ENCODE measurements at places on chromosomes 11 and 22.

- DNase-seq, result peak; percentile 80
Measured at GRCh38 chr11:61695917-61696316, 15.7 kb downstream of the DAGLA start.

DNA sequence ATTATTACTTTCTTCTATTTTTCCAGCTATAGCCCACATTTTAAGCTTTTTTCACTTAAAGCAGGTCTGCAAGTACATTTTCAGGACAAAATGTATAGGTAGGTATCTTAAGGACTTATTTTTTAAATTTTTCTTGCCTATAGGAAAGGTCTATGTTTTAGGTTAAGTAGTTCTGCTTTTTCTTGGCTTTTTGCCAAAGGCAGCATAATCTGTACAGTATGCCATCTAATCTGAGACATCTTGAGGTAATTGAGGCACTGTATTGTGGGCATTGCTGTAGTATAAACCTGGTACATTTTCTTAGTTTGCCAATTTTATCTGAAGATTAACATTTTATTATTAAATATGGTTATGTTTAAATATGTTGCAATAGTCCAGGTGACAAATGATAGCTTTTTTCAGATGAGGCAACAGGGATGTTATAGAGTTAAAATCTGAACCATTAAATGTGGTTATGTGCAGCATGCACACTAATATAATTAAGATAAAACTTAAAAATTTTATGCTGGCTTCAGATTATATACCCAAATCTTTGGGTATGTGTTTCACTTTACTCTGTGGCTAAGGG is 42.9 kb downstream of the QSER1 start:
- DNase-seq, result no peak

DNA sequence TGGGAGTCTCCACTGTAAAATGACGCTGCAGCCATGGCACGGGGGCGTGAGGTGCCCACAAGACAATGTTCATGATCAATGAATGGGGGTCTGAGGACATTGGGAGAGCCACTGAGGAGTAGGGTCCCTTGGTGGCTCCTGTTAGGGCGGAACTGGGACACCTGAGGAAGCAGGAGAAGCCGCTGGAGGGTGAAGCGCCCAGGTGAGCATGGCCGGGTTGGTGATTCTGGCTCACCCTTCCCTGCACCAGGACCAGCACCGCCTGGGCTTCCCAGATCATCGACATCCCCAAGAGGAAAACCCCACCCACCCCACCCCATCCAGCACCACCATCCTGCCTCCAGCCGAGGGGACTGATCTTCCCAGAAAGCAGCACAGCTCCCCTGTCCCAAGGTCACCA is 30.6 kb downstream of the SHANK2 start:
- DNase-seq, result no peak

- DNase-seq, result no peak
Measured at GRCh38 chr11:73210916-73211667, 7.0 kb upstream of the P2RY2 start.

GRCh38 chr11:90594658-90595057 is 371.8 kb upstream of the CHORDC1 start:
- DNase-seq, result no peak

DNA sequence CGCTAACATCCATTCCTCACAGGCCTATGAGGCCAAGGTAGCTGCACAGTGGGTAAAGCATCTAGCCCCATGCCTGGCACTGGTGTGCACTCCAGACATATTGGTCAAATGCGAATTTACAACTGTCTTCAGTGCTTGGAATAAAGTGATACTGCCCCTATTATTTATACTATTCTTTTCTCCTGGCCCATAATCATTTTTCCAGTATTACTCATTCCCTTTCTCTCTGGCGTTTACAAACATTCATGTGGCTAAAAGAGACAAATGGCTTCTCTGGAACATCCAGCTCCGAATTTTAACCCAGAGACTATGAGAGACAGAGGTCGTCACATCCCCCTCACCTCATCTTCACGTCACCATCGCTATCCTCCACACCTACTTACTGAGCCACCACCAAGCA is 87.2 kb upstream of the PITPNB start:
- DNase-seq, result no peak

DNA sequence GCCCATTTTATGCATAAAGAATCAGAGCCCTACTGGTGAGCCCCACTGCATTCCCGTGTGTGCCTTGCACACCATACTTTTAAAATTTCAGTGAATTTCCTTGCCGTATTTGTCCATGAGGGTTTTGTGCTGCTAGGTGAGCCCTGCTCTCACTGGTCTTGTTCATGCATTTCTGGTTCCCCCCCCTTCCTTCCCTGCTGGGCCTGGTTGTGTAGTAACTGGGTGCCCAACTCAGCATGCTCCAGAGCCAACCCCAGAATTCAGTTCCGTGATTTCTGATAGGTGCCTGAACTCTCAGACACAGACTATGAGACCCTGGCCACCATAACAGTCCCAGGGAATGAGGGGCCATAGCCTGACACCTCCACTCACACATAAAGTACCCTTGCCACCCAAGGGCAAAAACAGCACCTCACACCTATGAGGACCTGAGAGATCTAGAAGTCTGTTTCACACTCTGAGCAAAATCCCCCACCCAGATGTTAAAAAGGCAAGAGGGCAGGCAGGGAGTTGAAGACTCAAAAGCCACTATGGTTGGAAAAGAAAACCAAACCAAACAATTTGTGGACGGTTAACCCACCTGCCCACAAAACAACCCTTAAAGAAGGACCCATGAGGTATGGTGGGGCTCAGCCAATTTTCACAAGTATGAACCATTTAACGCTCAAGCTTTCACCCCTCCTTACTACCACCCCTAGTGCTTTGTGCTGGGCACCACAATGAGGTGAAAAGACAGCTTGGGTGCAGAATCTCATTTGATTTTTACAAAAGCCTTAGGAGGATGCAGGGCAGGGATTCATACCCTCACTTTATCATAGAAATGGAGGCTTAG is 16.8 kb upstream of the IL10RA start:
- DNase-seq, result no peak

- no peak for DNase-seq
Measured at GRCh38 chr11:35318977-35319925, 100.1 kb downstream of the SLC1A2 start.

DNA sequence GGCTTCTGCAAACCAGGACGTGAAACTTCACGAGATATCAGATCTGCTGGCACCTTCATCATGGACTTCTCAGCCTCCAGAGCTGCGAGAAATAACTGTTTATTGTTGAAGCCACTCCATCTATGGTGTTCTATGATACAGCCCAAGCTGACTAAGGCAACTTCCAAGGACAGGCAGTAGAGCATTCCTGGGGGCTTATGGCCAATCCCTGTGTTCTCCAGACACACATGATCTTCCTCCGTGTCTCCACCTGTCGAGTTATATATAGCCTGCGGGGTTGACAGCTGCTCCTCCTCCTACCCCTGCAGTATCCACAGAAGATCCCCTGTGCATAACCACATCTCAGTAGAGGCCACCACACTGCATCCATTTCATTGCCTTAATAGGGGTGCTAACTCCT is 11.0 kb downstream of the TP53AIP1 start:
- no peak for DNase-seq

- no peak for DNase-seq
Measured at GRCh38 chr11:98545544-98546175, 475.1 kb upstream of the CNTN5 start.

- no peak for DNase-seq
Measured at GRCh38 chr11:7437696-7438095, 47.6 kb upstream of the OLFML1 start.

DNA sequence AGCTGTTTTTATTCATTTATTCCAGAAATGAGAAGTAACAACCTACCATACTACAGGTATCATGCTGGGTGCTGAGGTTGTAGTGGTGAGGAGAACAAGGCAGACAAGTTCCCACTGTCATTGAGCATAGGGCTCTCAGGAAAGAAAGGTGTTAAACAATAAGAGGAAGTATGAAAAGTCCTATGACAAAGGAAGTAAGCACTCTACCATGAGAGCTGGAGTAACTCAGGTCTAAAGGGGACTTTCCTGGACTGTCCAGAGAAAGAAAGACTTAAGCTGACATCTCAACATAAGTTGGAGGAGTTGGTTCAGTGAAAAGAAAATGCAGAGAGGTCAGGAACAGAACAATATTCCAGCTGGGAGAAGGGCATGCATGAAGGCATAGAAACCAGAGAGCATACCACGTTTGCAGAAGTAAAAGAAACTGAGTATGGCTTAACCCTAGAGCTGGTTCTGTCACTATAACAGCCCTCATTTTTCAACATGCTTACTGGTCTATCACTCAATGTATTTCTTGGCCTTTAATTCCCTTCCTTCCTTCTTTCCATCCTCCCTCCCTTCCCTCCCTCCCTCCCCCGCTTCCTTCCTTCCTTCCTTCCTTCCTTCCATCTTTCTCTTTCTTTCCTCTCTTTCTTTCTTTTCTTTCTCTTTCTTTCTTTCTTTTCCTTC is 137.8 kb upstream of the BDNF start:
- no peak for DNase-seq

DNA sequence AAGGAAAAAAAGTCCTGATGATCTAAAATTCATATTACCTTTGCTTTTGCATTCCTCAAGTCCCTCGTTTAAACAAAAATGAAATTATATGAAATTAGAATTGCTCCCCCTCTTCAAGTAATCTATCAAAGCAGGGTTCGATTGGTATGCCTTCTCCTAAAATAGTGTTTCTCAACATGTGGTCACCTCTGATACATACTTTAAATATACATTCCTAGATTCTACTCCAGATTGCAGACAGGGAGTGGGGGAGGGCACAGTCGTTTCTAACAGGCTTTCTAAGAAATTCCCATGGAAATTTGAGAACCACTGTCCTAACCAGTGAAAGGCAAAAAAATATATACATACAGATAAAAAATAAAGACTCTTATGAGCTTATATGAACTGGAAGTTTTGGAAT is 22.6 kb upstream of the IRAG1 start:
- no peak for DNase-seq

DNA sequence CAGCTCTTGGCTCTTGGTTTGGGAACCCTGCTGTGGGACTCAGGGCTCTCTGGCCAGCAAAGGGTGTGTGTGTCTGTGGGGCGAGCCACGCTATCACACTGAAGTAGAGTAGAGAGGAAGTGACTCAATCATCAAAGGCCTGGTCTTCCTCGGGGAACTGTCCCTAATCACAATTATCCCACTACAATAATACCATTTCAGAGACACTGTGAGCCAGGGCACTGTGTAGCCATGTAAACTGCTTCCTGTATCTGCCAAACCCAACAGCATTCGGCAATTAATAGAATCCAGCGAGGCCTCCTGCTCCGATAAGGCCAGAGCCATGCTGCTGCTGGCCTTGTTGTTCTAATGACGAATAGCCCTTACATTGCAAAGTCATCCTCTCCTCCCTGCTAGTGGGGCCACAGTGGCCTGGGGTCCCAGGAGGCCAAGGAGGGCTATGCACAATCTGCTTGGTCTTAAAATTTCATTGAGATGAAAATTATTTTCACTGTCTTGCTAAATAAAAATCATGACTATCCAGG is 49.8 kb upstream of the LMO2 start:
- peak; percentile 56 for DNase-seq

DNA sequence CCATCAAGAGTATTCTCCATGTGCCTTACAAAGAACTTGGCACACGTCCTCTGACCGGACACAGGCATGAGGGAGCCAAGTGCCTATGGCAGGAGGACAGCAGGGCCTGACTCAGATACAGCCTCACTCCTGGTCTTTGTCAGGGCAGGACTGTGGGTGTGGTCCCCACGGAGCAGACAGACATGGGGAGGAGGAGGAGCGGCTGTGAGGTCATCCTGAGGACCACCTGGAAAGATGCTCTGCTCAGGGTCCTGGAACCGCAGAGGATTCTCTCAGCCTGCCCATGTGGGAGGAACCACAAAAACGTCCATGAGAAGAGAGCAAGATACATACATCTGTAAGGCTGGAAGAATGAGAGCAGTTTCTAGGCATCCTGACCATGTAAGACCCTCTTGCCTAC is 576.3 kb downstream of the BRD1 start:
- no peak for DNase-seq

GRCh38 chr11:67697846-67698245 is 23.4 kb upstream of the ALDH3B2 start:
- no peak for DNase-seq

DNA sequence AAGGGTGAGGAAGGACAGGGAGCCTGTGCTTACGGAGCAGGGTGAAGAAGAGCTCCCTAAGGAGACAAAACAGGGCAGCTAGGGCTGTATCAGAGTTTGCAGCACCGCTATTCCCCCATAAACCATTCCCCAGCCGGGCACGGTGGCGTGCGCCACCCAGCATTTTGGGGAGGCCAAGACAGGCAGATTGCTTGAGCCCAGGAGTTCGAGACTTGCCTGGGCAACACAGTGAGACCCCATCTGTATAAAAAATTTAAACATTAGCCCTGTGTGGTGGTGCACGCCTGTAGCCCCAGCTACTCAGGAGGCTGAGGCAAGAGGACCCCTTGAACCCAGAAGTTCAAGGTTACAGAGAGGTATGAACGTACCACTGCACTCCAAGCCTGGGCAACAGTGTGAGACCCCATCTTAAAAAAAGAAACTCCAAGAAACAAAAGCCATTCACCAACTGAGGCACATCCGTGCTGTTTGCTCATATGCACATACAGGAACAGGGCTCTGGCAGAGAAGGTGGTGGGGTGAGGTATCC is 4.7 kb downstream of the GAL3ST1 start:
- no peak for DNase-seq

DNA sequence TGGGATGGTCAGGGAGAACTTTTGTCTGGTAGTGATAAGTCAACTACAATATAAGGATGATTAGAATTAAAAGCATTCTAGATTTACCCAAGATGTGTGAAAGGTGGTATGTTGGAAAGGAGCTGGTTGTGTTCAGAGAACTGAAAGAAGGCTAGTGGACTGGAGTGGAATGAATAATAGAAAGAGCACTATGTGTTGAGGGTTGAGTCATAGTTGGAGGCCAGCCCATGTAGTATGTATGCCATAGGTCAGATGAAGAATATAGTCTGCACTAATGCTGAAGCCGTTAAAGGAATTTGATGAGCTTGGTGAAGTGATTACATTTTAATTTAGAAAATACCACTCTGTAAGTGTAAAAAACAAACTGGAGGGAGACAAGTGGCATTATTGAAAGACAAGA is 514.1 kb downstream of the CNTN5 start:
- no peak for DNase-seq

DNA sequence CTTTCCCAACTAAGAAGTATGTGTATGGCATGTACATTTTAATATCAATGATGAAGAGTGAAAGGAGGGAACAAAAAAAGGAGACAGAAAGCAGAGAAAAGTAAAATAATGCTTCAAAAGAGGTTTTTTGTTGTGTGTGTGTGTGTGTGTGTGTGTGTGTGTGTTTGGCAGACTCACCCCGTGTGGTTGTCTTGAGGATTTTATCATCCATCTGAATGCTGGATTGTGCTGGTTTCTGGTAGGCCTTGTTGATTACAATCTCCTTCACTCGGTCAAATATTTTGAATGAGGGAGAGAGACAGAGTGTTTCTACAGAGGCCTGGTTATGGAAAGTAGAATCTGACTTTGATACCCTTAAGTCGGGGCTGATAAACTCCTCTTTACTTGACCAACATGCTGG is 128.5 kb downstream of the ENTHD1 start:
- no peak for DNase-seq

GRCh38 chr22:50271519-50271970 is 1.4 kb upstream of the MAPK11 start:
- DNase-seq, result peak; percentile 82

- no peak for DNase-seq
Measured at GRCh38 chr22:32021716-32022115, 21.3 kb upstream of the SLC5A1 start.

- no peak for DNase-seq
Measured at GRCh38 chr11:47606731-47607130, 12.5 kb upstream of the C1QTNF4 start.

- no peak for DNase-seq
Measured at GRCh38 chr11:61298663-61299244, 3.6 kb upstream of the VWCE start.

Measured in Right ventricle myocardium inferior (tissue), 1 donor.